ENCODE measurements at places on chromosomes 2 and 18.
A peak's percentile ranks its signal among the peaks of the same experiment; 100 is the strongest.

DNA sequence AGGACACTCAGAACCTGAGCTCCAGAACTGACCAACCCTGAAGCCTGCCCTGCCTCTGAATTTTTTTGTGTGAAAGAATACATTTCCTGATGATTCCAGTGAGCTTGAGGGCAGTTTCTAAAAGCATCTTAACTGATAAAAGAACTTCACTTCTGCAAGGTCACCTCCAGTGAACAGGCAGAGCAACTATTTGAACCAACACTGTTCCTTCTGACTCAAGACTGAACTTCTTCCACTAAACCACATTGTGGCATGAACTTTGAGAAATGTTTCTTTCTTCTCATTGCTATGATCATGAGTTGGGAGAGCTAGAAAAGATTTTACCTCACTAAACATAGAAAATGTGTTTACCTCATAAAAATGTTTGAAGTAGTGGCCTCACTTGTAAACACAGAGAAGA, 83.8 kb upstream of the SERTAD2 start:
- DNase-seq: no peak

GRCh38 chr2:120036145-120036544, 23.3 kb downstream of the EPB41L5 start:
- DNase-seq: no peak

DNA sequence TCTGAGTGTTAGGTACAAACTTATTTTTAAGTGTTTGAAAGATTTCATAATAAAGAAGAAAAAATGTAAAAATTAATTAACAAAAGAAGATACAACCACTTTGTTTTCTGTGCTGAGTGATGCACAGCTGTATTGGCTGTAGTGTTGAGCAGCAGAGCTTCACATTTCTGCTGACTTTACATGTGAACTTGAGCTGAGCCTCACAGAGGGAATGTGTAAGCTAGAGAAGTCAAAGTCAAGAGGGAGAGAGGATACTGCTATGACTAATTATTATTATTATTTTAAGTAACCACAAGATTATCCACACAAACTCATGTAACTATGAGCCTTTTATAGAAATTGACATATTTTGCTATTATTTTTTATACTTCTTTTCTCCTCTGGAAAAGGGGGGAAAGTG, 159.1 kb upstream of the ZSWIM2 start:
- peak; percentile 48 for DNase-seq

DNA sequence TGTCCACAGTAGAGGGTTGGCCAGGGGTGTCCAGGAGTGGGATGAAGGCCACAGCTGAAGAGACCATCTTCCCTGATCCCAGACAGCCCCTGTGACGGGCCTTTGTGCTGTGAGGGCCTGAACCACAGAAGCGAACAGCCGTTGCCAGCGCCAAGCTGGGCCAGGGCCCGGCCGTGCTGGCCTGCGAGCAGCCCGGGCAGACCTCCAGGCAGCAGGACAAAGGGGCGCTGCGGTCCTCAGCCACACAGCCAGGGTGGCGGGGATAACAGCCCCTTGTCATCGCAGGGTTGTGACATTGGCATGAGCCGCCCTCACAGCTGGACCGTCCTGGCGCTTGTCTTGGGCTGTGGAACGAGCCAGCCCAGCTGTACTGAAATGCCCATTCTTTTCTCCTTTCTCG, 161.1 kb downstream of the FAM210A start:
- DNase-seq: no peak

GRCh38 chr2:2577407-2577831, 246.3 kb upstream of the MYT1L start:
- DNase-seq: no peak

- peak; percentile 2 for DNase-seq
Measured at GRCh38 chr2:147843391-147843863, 1.4 kb upstream of the ACVR2A start.

DNA sequence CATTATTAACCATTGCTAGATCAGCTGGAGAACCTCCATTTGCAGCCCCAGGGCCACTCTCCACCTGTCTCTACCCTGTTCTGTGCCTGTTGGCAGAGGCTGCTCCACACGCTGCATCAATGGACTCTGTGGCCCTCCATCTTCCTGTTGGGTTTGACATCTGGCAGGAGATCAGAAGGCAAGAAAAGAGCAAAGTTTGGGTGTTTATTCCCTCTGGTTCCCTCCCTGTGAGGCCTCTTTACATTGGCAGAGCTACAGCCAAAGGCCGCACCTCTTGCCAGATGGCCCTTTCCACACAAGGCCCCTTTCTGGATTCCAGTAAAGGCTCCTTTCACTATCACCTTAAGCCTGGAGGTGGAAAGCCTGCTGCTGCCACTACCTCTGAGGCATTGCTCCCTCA, 110.9 kb upstream of the RND3 start:
- DNase-seq: no peak

- no peak for DNase-seq
Measured at GRCh38 chr2:103028181-103028580, 266.4 kb downstream of the TMEM182 start.

DNA sequence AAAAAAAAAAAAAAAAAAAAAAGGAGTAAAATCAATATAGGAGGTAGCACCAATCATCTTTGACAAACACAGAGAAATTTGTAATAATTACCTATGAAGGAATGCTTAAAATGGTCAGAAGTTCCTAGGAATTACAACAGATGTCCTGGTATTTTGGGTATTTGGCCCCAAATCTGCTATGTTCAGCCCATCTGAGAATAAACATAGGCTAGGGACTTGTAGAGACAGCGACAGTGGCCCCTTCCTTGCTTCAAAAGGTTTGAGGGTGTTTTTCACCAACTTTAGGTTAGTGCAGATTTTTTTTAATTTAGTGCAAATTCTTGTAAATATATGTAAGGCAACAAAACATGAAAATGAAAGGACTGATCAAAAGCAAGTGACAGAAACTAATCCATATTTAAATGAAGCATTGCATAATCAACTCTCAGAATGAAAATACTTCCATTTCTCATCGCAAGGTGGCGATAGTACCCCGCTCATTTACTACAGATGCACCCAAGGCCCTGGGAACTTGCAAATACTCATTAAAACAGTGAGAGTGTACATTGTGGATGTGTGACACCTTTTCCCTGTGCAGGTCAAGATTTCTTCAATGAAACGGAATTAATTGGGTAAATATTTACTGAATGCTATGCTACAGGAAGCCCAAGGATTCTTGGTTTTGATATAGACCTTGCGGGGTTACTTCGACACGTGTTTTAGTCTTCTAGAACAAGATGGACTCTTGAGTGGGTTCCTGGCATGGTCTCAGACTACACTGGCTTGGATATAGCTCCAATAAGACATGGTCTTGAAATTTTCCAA, 44.6 kb downstream of the FAM124B start:
- peak; percentile 56 for DNase-seq

DNA sequence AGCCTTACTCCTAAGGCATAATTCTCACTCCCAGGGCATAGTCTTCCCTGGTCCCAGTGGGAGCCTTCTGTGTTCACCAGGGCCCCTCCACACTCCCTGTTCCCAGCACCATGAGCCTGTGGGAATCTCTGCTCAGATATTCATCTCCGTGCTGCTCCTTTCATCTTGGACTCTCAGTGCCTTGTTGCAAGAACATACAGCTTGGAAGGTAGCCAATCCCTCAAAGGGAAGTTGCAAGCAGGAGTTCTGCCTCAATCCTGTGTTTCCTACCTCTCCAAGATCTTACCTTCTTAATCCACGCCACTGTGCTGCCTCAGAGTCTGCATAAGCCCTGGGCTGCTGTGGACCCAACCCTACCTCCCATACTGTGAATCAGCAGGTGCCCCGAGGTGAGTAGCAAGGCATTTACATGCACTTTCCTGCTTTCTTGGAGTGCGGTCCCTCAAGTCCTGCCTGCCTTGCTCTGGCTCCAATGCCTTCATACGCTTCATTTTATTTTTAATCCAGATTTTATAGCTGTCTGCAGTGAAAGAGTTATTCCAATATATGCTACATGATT, 413.8 kb upstream of the RAB6C start:
- no peak for DNase-seq

DNA sequence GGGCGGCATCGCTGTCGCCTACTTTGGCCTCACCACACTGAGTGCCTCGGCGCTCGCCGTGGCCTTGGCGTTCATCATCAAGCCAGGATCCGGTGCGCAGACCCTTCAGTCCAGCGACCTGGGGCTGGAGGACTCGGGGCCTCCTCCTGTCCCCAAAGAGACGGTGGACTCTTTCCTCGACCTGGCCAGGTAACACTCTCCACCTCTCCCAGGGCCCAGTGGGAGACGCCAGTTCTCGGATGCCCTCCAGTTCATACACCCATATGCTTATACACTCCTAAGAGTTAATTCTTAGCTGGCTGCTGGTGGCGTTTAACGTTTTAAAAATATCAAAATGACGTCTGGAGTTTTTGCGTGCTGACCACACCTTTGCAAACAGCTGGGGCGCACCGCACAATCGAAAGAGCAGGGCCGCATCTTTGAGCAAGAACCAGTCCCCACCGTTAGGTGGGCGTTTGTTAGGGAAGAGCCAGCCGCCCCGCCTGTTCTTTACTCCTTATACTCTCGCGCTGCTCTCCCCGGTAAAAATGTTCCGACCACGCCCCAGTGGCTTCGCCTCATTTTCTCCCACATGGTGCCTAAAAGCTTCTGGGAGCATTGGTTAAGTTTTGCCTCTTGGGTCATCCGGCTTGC, 899 bp downstream of the SLC1A4 start:
- peak; percentile 29 for DNase-seq

- peak; percentile 98 for DNase-seq
Measured at GRCh38 chr2:43059183-43059897, 167.1 kb downstream of the ZFP36L2 start.

- no peak for DNase-seq
Measured at GRCh38 chr2:123528996-123529707, 495.9 kb upstream of the CNTNAP5 start.

GRCh38 chr18:49926106-49926745, 112.9 kb upstream of the ACAA2 start:
- DNase-seq: no peak

GRCh38 chr18:79546781-79547272, 132.8 kb upstream of the CTDP1 start:
- no peak for DNase-seq

DNA sequence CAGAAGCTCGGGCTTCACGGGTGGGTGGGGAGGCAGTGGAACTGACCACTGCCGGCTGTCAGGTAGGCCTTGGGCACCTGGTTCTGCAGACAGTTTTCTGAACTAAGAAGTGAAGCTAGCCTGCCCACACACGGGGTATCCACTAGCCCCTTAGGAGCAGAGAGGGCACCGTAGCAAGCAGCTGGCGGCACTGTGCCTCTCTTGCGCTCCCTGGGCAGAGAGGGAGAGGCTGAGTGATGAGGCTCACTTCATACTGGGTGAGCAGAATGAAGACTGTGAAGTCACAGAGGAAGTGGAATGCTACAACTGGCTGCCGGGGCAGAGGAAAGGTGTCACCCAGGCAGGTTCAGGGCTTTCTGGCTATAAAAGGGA, 753 bp downstream of the ITPRIPL1 start:
- no peak for DNase-seq

GRCh38 chr2:197577446-197577845, 61.6 kb downstream of the MOB4 start:
- no peak for DNase-seq

- DNase-seq: peak; percentile 53
Measured at GRCh38 chr2:110674620-110675555, 3.0 kb downstream of the BUB1 start.

GRCh38 chr2:119240311-119241204, 16.9 kb downstream of the STEAP3 start:
- peak; percentile 53 for DNase-seq

GRCh38 chr2:200445284-200445683, 64.6 kb downstream of the KCTD18 start:
- DNase-seq: no peak

DNA sequence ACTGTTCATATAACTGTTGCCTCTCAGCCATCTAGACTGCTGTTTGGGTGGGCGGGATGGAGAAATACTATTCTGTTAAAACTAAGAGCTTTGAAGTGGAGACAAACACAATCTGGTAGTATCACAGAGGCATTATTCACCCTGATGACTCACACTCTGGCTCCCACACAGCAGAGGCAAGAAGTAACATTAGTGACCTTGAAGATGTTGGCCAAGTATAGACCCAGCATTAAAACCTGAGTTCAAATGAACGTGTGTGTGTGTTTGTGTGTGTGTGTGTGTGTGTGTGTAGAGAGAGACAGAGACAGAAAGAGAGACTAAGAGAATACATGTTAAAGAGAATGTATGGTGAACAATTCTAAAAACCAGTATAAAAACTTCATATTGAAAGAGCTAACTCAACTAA, 22.5 kb upstream of the ACVR1 start:
- DNase-seq: peak; percentile 82

- peak; percentile 77 for DNase-seq
Measured at GRCh38 chr2:230758566-230759480, 46.2 kb downstream of the CAB39 start.

GRCh38 chr2:21372654-21373053, 248.9 kb downstream of the TDRD15 start:
- peak; percentile 10 for DNase-seq

GRCh38 chr2:28063492-28063962, 173.0 kb downstream of the BABAM2 start:
- DNase-seq: peak; percentile 55

GRCh38 chr2:14543284-14543683, 89.2 kb upstream of the LRATD1 start:
- DNase-seq: no peak
